Right lobe of liver (tissue), 6 donors: ENCODE measurements at places on chromosomes 7 and 10. TPM values are rescaled to one million over a fixed set of nuclear protein-coding genes. Genes with fewer than 3 reads are reported as not detected.
A peak's percentile ranks its signal among the peaks of the same experiment; 100 is the strongest.

DNA sequence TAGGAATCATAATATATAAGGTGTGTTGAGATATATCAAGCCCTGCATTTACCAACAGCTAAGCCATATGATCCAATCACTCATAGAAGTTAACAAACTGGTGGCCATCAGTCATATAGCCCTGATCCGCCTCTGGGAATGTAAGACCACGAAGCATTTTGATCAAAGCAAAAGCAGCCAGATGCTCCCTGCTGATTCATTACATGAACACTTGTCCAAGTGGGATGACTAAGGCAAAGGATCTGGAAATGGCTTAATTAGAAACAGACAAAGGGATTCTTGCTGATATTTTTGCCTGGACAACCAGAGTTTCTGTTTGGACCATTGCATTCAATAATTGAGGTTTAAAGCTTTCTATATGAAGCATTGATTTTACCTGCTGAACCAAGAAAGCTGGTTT lies 535.5 kb downstream of the GPAM start:
- no peak overlapping the region for H3K27ac ChIP-seq
- H3K4me1 ChIP-seq = no peaks in the 10 kb centered on the region
- H3K4me3 ChIP-seq = no peak overlapping the region
- no peaks in the 10 kb centered on the region for H3K36me3 ChIP-seq

DNA sequence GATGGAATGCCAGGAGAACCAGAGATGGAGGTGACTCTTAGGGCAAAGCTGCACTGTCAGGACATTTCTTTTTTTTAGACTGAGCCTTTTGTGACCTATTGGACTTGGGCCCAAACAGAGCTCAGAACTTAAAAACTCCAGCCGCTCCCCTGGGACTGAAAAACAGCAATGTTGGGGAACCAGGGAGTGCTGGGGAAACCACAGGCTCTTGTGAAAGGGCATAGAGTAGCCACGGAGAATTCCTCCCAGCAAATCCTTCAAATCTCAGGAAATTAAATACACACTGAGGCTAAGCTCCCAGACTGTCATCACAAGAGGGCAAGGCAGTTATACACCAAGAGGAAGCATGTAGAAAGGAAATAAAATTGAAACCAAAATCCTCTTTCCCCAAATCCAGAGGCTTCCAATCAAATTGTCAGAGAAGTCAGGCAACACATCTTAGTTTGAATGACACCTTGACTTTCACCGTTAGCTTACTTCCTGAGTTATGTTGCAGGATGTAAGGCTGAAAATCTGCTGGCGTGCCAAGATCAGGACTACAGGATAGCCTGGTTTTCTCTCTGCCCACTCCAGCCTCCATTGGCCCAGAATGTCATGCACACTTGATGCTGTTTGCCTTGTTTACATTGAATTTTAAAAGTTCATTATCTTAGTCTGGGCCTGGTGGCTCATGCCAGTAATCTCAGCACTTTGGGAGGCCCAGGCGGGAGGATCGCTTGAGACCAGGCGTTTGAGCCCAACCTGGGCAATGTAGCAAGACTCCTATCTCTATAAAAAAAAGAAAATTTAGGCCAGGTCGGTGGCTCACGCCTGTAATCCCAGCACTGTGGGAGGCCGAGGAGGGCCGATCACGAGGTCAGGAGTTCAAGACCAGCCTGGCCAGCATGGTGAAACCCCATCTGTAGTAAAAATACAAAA lies 2.6 kb upstream of the RFC2 start:
- no peak for DNase-seq
- H3K27ac ChIP-seq = no peak overlapping the region
- H3K36me3 ChIP-seq = no peaks in the 10 kb centered on the region
- no peaks in the 10 kb centered on the region for H3K27me3 ChIP-seq
- H3K4me1 ChIP-seq = peaks cover 8% of the 10 kb centered on the region

DNA sequence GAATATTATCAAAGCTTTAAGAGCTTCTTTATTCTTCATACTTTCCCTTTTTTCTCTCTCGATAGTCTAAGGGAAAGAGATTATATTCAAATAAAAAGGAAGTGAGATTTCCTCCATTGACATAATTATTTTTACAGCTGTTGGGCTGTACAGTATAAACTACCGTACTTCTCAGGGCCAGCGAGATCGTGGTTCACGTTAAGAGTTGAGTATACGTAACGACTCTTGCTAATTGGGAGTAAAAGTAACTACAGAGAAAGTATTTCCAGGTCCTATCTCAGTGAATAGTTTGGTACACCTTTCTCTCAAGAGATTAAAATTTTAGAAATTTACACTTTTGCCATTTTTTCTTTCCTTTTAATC lies 57.8 kb downstream of the INPP5F start:
- no peak for DNase-seq
- H3K27ac ChIP-seq = no peak overlapping the region
- no peaks in the 10 kb centered on the region for H3K36me3 ChIP-seq
- H3K4me1 ChIP-seq = no peaks in the 10 kb centered on the region
- no peak overlapping the region for H3K4me3 ChIP-seq

DNA sequence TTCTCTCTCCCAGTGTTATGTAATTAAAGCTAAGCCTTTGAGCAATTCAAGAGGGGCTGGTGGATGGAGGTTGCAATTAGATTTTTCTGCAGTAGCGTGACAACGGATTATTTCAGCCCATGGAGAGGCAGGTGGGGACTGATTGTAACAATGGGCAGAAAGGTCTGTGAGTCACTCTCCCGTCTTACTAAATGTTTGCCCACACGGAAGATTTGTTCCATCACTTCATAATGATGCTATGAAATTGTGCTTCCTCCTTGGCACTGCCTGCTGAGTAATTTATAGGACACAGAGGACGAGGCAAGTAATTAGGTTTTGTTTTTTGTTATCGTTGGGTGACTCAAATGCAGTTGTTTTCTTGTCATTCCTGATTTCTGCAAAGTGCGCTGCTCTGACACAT lies 594.5 kb upstream of the DPP6 start:
- H3K4me3 ChIP-seq = no peak overlapping the region
- no peaks in the 10 kb centered on the region for H3K4me1 ChIP-seq
- H3K36me3 ChIP-seq = no peaks in the 10 kb centered on the region

- H3K4me3 ChIP-seq = no peak overlapping the region
- H3K36me3 ChIP-seq = no peaks in the 10 kb centered on the region
- no peak overlapping the region for H3K27ac ChIP-seq
- no peaks in the 10 kb centered on the region for H3K4me1 ChIP-seq
- no peaks in the 10 kb centered on the region for H3K27me3 ChIP-seq
- no peak for DNase-seq
These were observed 76.2 kb upstream of the NMT2 start for GRCh38 chr10:15244635-15245197.

DNA sequence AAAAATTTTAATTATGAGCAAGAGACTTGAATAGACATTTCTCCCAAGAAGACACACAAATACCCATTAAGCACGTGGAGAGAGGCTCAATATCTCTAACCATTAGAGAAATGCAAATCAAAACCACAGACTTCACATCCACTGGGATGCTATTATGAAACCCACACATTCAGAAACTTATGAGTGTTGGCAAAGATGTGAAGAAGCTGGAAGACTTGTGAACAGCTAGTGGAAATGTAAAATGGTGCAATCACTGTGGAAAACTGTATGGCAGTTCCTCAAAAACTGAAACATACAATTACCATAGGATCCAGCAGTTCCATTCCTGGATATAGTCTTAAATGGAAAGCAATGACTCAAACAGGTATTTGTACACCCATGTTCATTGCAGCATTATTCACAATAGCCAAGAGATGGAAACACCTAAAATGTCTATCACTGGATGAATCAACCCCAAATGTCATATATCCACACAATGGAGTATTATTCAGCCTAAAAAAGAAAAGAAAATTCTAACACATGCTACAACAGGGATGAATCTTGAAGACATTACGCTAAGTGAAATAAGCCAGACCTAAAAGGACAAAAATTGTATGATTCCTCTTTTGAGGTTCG lies 53.5 kb upstream of the FRMD4A start:
- no peaks in the 10 kb centered on the region for H3K27me3 ChIP-seq
- no peak overlapping the region for H3K4me3 ChIP-seq
- H3K27ac ChIP-seq = no peak overlapping the region
- H3K4me1 ChIP-seq = no peaks in the 10 kb centered on the region

GRCh38 chr10:3225561-3225960 lies 53.0 kb upstream of the PITRM1 start:
- no peaks in the 10 kb centered on the region for H3K27me3 ChIP-seq
- H3K4me1 ChIP-seq = no peaks in the 10 kb centered on the region
- DNase-seq = no peak
- no peak overlapping the region for H3K27ac ChIP-seq
- H3K36me3 ChIP-seq = no peaks in the 10 kb centered on the region
- no peak overlapping the region for H3K4me3 ChIP-seq

DNA sequence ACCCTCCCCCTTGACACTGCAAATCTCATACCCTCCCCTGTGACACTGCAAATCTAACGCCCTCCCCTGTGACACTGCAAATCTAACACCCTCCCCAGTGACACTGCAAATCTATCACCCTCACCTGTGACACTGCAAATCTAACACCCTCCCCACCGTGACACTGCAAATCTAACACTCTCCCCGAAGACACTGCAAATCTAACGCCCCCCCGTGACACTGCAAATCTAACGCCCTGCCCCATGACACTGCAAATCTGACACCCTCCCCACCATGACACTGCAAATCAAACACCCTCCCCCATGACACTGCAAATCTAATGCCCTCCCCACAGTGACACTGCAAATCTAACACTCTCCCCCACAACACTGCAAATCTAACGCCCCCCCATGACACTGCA lies 603.7 kb downstream of the DNAJB6 start:
- H3K36me3 ChIP-seq = no peaks in the 10 kb centered on the region
- H3K4me1 ChIP-seq = no peaks in the 10 kb centered on the region
- no peak for DNase-seq
- no peaks in the 10 kb centered on the region for H3K27me3 ChIP-seq

DNA sequence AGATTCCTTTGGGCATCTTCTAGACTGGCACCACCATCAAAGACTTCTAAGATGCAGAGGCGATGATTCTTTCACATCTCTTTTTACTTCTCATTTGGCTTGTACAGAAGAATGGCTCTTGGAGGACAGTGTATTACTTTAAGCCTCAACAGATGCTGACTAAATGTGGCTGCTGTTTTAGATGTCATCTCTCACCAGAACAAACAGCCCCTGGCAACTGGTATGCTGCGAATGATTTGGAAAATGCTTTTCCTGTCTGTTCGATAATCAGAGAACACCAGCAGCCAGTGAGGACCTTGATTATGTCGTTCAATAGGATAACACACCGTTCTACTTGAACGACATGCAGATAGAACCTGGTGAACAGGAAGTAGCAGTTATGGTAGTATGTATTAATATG lies 131.8 kb downstream of the RNF216 start:
- no peak overlapping the region for H3K4me3 ChIP-seq
- peaks cover 19% of the 10 kb centered on the region for H3K36me3 ChIP-seq
- no peaks in the 10 kb centered on the region for H3K27me3 ChIP-seq
- no peaks in the 10 kb centered on the region for H3K4me1 ChIP-seq
- no peak overlapping the region for H3K27ac ChIP-seq
- DNase-seq = no peak

DNA sequence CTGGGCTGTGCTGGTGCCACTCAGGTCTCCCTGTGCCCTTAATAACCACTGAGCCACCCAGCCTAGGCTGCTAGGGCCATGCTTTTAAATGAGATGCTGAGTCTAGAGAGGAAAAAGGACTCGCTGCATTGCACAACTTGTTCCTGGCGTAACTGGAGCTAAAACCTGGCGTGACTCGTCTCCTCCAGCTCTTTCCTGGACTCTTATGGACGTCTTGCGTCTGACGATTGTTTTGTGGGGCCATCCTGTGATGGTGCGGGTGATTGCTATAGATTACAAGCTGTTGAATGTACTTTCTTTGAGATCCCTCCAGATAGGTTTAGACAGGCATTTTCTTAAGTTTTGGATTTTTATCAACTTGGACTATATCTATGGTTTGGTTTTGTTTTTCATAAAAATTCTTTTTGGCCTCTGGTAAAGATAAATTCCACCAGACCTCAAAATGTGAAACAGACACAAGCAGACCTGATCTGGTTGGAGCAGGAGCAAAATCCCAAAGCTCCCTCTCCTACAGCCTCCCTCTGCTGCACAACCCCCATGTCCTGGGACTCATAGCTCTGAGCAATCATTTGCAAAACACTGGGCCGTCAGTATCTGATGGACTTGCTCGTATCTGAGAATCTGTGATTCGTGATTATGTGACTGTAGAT lies 230.3 kb downstream of the ARHGAP12 start:
- DNase-seq = no peak
- no peak overlapping the region for H3K4me3 ChIP-seq
- H3K27me3 ChIP-seq = no peaks in the 10 kb centered on the region

GRCh38 chr10:53886325-53887300 lies 914.4 kb downstream of the PCDH15 start:
- H3K4me1 ChIP-seq = no peaks in the 10 kb centered on the region
- H3K27me3 ChIP-seq = no peaks in the 10 kb centered on the region
- no peaks in the 10 kb centered on the region for H3K36me3 ChIP-seq
- no peak overlapping the region for H3K27ac ChIP-seq
- DNase-seq = no peak

GRCh38 chr7:158401295-158401694 lies 186.3 kb downstream of the PTPRN2 start:
- DNase-seq = no peak
- no peaks in the 10 kb centered on the region for H3K4me1 ChIP-seq
- H3K36me3 ChIP-seq = no peaks in the 10 kb centered on the region
- H3K27ac ChIP-seq = no peak overlapping the region

DNA sequence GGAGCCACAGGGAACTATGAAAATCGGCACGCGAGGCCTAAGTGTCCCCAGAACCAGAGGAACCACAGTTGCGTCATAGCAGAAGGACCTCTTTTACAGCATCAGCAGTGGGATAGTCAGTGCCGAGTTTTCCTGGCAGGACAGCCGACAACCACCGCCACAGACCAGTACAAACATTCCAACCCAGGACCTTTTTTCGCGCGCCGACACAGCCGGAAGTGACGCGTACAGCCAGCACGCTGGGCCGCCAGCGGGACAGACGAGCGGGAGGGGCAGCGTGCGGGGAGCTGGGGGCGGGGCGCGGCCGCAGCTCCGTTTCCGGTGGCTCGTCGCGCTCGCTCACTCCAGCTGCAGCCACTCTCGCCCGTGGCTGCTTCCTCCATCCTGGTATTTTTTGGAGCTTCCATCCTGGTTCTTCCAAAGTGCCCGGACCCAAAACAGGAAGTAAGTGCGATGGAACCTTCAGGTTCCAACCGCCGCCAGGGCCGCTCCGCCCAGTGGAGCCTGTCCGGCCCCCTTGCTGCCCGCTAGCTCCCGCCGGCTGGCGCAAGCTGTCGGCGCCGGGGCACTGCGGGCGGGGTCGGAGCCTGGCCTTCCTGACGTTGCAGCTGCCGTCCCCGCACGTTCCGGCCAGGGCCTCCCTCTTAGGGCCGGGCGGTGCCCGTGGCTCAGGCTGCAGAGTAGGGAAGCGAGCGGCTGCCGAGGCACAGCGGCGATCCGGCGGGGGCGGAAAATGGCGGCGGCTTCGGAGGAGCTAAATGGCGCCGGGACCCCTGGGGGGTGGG lies at the start of gene DMTF1:
DMTF1 (plus strand) TSS at position 342 of the 785 bp plus-strand sequence. CDS start 12,489 bp downstream, outside the sequence.
- H3K27ac ChIP-seq = peak within 1 kb of the TSS; percentile 95
- H3K4me1 ChIP-seq = no peaks in the 10 kb centered on the region
- peak within 1 kb of the TSS; percentile 61 for H3K4me3 ChIP-seq

- no peak for DNase-seq
- H3K36me3 ChIP-seq = no peaks in the 10 kb centered on the region
- H3K4me1 ChIP-seq = peaks cover 16% of the 10 kb centered on the region
- peak overlapping the region; percentile 84 for H3K27ac ChIP-seq
These were observed 29.9 kb downstream of the LRRC20 start for GRCh38 chr10:70352401-70353097.

GRCh38 chr10:99983280-99983988 lies 26.3 kb downstream of the DNMBP start:
- peak overlapping the region; percentile 78 for H3K27ac ChIP-seq
- H3K27me3 ChIP-seq = no peaks in the 10 kb centered on the region
- H3K4me1 ChIP-seq = peaks cover 59% of the 10 kb centered on the region

The MMD2 gene
- total RNA-seq = not detected

The CHST3 gene
- total RNA-seq = 0.81 TPM

The MUC12 gene
- total RNA-seq = not detected

The PTCD1 gene
- total RNA-seq = 3.1 TPM
